ENCODE measurements at places on chromosomes 6 and 20.

DNA sequence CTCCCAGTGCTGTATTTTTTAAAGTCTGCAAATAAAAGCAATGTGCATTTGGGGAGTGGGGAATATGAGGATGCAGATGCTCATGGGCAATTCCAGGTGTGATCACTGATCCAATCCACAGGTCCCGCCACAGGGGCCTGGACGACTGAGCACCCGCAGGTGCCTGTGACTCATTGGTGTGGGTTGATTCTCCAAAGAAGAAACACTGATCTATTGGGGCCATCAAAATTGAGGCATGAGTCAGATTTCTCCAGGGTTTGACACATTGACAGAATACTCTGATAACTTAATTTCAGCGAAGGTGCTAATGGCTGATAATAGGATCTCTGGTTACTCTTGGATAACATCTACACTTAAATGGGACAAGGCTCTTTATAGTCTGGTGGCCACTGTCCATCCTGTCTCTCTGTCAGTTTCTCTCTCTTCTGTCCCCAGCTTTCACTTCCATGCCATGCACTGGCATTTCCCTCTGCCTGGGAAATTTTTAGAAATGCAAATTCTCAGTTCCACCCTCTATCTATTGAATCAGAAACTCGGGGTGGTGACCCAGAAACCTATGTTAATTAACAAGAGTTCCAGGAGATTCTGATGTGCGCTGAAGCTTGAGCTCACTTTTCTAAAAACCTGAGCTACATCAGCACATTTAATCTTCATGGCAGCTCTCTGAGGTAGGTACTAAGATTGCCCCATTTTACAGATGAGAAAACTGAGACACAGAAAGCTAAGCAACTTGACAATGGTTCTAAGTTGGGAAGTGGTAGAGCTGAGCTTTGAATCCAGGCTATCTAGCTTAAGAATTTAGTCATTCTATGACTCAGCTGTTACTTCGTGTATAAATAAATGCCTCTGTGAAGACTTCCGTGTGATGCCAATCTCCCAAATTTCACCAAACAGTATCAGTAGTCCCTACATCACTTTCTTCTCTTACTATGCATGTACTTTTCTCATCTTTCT is 10.2 kb upstream of the RCAN2 start:
- DNase-seq: no peak

DNA sequence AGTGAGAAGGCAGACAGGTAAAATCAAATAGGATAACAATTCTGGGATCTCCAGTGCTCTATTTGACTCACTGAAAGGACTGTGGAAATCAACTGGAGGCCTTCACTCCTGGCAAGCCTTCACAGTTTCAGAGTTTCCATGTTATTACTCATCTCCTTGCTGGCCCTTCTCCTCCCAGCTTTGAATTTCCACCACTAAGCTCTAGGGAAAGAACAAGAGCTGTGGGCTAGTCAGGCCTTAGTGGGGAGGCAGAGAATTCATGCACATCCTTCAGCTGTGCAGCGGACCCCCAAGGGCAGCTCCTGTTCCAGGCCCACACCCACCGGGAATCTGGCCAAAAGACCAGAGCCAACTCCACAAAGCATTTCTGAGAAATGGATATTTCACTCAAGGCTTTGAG is 26.0 kb downstream of the MYLIP start:
- DNase-seq: no peak

- DNase-seq: no peak
Observed at GRCh38 chr6:150741633-150742200, 123.8 kb upstream of the MTHFD1L start.

- no peak for DNase-seq
Observed at GRCh38 chr6:97066056-97066455, 141.5 kb downstream of the KLHL32 start.

DNA sequence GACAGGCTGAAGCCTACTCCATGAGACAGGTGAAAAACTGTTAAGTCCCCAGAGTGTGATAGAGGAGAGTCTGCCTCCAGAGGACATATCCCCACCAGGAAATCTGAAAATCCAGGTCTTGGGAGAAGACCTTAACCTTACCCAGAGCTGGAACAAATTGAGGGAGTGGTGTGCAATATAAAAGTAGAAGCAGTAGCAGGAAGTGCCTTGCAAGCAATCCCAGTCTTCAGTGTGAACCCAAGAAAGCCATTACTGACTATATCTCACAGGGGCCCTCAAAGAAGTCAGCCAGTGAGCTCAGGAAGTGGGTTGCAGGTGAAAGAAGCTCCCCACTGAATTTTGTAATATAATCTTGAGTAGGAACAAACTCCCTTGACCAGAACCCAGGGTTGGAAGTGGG is 41.9 kb upstream of the PKIB start:
- no peak for DNase-seq

DNA sequence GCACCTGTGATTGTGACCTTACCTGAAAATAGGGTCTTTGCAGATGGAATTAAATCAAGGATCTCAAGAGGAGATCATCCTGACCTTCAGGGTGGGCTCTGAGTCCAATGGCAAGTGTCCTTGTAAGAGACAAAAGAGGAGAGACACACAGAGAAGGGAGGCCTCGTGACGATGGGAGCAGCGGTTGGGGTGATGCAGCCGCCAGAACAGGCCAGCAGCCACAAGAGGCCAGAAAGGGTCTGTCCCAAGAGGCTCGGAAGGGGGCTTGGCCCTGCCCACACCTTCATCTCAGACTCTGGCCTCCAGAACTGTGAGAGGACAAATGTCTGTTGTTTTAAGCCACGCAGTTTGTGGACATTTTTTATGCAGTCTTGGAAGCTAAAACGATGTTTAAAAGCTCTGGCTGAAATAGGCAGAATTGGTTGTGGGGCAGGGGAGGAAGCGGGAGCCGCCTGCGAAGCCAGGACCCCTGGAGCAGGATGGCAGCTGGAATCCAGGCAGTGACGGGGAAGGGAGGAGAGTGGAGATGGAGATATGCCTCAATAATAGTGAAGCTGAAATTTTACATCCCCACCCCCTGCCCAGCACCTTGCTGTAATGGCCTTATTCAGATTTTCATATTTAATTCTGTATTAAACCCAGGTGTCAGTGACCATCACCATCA is 216.4 kb downstream of the ANKRD60 start:
- DNase-seq: no peak

DNA sequence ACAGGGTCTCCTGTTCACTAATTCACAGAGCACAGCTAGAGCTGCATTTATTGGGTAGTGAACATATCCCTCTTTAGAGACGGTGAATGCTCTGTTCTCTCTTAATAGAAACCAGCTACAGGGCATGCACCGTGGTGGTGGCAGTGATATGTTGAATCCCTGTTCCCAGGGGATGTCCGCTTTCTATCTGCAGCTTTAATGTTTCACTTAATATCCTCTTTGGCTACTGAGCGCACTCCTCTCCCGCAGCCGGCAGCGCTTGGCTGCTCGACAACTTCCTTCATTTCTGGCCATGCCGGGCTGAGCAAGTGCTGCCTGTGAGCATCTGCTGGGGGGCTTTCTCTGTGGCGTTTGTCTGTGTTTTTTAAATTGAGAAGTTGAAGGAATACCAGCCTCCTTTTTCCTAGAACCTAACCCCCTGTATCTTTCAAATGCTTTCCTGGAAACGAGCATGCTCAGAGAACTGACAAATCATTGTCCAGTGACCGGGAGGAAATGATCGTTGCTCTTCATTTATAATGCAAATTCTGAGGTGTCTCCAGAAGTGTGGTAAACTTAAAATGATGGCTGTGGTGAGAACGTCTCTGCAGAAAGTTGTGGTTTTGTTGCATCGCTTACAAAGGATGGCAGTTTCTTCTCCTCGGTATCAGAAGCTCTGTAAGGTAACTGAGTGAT is 297.9 kb downstream of the UTRN start:
- DNase-seq: no peak

- DNase-seq: no peak
Observed at GRCh38 chr6:160058603-160059215, 62.9 kb upstream of the SLC22A1 start.
